ENCODE measurements at places on chromosomes 1 and 21.
A peak's percentile ranks its signal among the peaks of the same experiment; 100 is the strongest.

DNA sequence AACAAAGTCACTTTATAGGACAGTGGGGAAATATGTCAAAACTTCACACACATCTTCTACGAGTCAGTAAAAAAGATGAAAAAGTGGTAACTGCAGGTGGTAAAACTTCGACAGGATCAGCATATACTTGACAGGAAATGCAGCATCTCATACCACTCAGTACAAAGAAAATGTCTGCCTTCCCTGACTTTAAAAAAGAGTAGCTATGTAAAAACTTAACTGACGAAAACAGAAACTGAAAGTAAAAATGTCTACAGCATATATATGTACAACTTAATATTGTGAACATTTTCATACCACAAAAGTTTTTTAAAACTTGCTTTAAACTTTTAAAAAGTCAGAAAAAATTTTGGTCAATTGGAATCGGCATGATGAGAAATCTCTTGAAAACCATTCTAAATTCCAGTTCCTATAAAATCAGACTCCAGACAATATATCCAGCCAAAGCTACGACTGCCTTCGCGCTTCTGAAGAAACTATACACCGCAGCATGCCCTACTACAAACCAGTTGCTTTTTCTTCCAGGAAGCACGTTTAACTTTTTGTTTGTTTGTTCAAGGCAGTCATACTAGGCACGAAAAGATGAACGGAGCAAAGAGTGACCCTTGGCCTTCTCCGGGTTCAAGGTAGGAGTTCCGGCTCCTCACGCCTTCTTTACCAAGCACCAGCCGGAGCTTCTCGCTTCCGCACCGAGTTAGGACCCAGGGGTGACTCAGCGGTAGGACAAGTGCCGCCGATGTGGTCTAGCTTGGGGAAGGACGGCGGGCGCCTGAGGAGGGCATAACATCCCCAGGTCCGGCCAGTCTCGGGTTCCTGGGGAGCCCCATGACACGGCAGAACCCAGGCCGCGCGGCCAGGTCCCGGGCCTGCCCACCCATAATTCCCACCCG lies 612 bp downstream of the PSMA5 start:
- DNase-seq = peak; percentile 37
- H3K27me3 ChIP-seq = no peaks in the 10 kb centered on the region
- peaks cover 26% of the 10 kb centered on the region for H3K36me3 ChIP-seq

GRCh38 chr1:243253211-243253925 lies 1.7 kb downstream of the CEP170 start:
- no peaks in the 10 kb centered on the region for H3K27me3 ChIP-seq
- H3K4me1 ChIP-seq = peaks cover 20% of the 10 kb centered on the region
- H3K4me3 ChIP-seq = peak overlapping the region; percentile 99
- no peaks in the 10 kb centered on the region for H3K36me3 ChIP-seq

GRCh38 chr21:43362321-43362791 lies 64.6 kb downstream of the SIK1 start:
- peak; percentile 75 for DNase-seq

GRCh38 chr1:150890033-150890416 lies 3.1 kb downstream of the CTXND2 start:
- H3K4me3 ChIP-seq = no peak overlapping the region
- no peaks in the 10 kb centered on the region for H3K36me3 ChIP-seq
- H3K27ac ChIP-seq = no peak overlapping the region

DNA sequence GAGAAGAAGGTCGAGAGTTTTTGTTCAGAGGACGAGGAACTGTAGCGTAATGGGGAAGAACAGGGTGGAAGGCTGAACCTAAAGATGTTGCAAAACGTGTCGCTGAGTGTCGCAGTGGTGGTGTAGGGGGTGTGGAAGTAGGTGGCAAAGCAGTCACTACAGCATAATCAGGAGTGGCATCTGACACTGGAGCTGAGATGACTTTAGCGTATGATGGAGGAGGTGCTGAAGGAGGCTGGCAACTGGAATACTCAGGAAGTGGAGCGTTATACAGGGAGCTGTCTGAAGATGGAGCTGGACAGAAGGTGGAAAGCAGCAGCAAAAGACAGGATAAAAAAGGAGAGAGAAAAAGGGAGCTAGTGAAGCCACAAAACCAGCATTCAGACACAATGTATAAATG lies 89.9 kb upstream of the LBR start:
- no peaks in the 10 kb centered on the region for H3K36me3 ChIP-seq
- no peaks in the 10 kb centered on the region for H3K4me1 ChIP-seq
- H3K27me3 ChIP-seq = no peaks in the 10 kb centered on the region
- no peak overlapping the region for H3K27ac ChIP-seq
- no peak for DNase-seq
- H3K4me3 ChIP-seq = no peak overlapping the region

DNA sequence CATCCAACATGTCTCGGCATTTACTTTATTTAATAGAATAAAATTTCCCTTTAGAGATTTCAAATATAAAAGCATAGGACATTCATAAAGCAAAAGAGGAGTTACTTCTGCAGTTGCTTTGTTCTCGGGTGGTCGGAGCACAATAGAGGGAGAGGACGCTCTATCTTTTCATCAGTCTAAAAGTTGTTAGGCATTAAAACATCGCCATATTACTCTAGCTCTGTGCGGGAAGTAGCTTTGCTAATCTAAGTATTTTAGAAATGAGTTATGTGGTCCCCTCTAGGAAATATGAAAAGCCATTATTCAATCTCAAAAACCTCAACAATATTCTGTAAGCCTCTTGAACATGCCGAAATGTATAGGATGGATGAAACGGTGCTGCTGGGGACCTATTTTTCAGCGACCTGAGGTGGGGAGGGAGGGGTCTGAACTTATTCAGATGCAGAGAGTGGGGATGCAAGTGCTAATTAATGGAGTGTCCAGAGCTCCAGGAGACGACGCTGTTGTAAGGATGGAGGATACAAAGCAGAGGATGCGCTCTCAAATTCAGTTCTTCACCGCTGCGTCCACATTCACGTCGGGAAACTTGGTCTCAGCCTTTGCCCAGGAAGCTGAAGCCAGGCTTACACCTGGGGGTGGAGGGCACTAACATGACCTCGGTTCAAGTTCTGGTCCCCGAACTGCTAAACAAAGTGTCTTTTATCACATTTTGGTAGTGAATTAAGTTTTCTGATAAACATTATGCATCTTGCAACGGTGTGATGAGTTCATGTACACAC lies 6.3 kb downstream of the CDKN2C start:
- H3K27me3 ChIP-seq = peaks cover 10% of the 10 kb centered on the region
- no peak for DNase-seq
- peaks cover 23% of the 10 kb centered on the region for H3K4me1 ChIP-seq
- H3K36me3 ChIP-seq = no peaks in the 10 kb centered on the region

DNA sequence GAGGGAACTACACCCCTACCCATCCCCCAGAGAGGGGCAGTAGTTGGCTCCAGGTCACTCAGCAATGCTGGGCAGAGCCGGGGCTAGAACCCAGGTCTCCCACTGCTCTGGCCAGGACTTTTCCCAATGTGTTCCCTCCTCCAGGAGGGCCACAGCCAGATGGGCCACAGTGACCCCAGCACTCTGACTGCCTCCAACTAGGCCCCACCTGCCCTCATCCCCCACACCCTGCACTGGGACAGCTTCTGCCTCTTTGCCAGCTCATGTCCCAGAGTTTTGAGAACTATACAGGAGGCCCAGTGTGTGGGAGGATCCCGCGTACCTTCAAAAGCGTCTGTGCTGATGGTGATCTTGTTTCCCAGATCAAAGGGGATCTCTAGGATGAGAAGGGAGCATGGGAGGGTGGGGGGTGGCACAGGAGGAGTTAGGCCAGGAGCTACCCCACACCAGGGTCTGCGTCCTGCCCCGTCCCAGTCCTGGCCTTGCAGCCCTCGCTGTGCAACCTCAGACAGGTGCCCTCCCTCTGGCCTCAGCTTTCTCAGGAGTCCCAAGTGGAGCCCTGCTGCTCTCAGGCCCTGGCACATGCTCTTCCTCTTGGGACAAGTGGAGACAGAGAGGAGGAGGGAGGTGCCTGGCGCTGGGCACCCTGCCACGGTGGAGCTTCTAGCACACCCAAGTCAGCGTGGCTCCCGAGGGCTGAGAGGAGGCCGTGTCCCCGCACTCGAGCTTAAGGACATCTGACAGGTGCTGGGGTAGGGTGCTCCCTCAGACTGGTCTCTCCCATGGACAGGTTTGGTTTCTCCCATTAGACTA lies 22.0 kb downstream of the MYOM3 start:
- H3K27me3 ChIP-seq = no peaks in the 10 kb centered on the region
- H3K4me1 ChIP-seq = no peaks in the 10 kb centered on the region
- H3K27ac ChIP-seq = no peak overlapping the region
- no peak for DNase-seq
- H3K36me3 ChIP-seq = no peaks in the 10 kb centered on the region

DNA sequence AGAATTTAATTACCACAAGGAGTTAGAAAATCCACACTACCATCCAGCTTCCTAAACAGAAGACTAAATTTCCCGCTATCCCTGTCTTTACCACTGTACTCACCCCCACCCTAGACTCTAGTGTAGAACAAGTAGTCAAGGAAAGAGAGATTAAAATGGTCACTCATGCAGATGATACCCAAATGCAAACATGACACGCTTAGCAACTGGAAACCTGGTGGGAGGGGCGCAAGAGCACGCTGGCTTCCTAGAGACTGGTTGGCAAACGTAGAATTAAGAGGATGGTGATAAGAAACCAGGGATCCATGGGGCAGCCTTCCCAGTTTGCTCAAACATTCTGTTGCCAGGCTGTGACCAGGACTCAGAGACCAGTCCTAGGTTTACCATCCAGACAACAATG lies 9.9 kb upstream of the LDLRAD1 start:
- H3K27ac ChIP-seq = no peak overlapping the region
- H3K4me1 ChIP-seq = no peaks in the 10 kb centered on the region

- no peak overlapping the region for H3K27ac ChIP-seq
- no peaks in the 10 kb centered on the region for H3K4me1 ChIP-seq
- no peaks in the 10 kb centered on the region for H3K36me3 ChIP-seq
- no peak for DNase-seq
- no peaks in the 10 kb centered on the region for H3K27me3 ChIP-seq
Measured at GRCh38 chr1:79787631-79788030, 781.1 kb upstream of the ADGRL4 start.

DNA sequence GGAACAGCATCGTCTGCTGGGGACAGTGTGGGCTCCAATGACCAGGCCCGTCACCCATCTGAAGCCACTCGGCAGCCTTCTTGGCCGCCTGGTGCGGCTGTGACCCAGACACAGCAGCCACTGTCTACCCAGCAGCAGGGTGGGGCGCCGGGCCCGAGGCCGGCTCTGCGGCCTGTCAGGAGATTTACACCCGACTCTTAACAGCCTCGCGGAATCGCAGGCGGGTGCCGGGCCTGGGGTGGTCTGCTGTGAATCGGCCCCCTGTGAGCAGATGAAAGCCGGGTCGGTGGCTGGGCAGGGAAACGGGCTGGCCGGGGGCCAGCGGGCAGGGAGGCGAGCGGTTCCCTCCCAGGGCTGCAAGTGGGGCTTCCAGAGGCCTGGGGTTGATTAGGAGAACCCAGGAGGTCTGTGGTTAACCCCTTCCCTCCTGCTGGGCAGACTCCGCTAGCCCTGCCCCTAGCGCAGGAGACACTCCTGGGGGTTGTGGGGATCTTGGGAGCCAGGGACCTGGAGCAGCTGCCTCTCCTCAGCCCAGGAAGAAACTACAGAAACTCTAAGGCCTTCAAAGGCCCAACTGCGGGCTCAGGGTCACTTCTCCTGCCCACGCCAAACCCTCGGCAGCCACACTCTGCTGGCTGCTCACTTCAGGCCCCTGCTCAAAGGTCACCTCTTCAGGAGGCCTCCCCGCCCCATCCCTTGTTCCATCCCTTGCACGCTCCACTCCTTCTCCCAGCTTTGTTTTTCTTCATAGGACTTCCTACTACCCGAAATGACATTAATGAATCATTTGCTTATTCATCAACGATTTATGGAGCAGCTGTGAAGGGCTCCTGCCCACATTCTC lies 15.6 kb downstream of the RUNX3 start:
- peaks cover 100% of the 10 kb centered on the region for H3K4me1 ChIP-seq
- no peak overlapping the region for H3K4me3 ChIP-seq
- no peaks in the 10 kb centered on the region for H3K27me3 ChIP-seq
- peaks cover 91% of the 10 kb centered on the region for H3K36me3 ChIP-seq

GRCh38 chr1:110312188-110313121 lies 26.7 kb upstream of the RBM15 start:
- H3K4me1 ChIP-seq = peaks cover 7% of the 10 kb centered on the region
- H3K4me3 ChIP-seq = no peak overlapping the region
- H3K27ac ChIP-seq = no peak overlapping the region
- no peaks in the 10 kb centered on the region for H3K27me3 ChIP-seq

DNA sequence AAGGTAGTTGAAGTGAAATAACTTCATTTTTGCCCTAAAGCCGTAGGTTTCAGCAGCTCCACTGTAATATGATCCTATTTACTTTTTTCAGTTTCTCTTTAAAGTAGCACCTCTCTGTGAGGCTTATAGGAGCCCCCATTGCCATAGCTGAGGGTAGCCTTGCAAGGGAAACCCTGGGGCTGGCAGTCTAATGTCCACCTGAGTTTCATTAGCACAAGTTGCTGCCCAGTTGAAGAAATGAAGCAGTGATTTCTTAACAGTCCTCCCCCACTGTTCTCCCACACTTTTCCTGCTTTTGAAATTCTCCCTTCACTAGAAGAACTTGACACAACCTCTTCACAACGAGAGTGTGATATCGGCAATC lies 1.5 kb downstream of the HMCN1 start:
- no peak overlapping the region for H3K4me3 ChIP-seq
- no peak for DNase-seq
- H3K36me3 ChIP-seq = no peaks in the 10 kb centered on the region
- peaks cover 13% of the 10 kb centered on the region for H3K4me1 ChIP-seq

- DNase-seq = no peak
- H3K27ac ChIP-seq = no peak overlapping the region
- peaks cover 5% of the 10 kb centered on the region for H3K4me1 ChIP-seq
- H3K36me3 ChIP-seq = no peaks in the 10 kb centered on the region
- no peaks in the 10 kb centered on the region for H3K27me3 ChIP-seq
Measured at GRCh38 chr1:201595381-201595780, 56.5 kb downstream of the NAV1 start.

- H3K27ac ChIP-seq = no peak overlapping the region
- H3K36me3 ChIP-seq = no peaks in the 10 kb centered on the region
- H3K4me1 ChIP-seq = peaks cover 11% of the 10 kb centered on the region
- H3K27me3 ChIP-seq = no peaks in the 10 kb centered on the region
- H3K4me3 ChIP-seq = no peak overlapping the region
Measured at GRCh38 chr1:116309090-116309870, 63.8 kb upstream of the ATP1A1 start.

DNA sequence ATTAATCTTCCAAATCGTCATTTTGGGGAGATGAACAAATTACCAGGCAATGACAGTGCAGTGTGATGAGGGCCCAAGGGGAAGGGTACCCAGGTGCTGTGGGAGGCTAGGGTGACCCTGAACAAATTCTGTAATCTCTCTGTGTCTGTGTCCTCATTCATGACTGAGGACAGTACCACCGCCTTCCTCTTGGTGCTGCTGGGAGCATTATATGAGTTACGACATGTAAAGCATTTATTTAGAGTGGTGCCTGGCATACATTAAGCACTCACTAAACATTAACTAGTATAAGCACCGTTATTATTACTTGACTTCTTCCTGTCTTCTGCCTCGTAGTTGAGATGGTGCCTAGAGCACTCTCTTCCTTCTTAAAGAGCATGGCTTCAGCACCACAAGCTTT lies 468.2 kb upstream of the VAMP3 start:
- H3K4me3 ChIP-seq = no peak overlapping the region
- DNase-seq = no peak
- H3K27ac ChIP-seq = no peak overlapping the region
- H3K27me3 ChIP-seq = no peaks in the 10 kb centered on the region

GRCh38 chr1:228809621-228810394 lies 74.5 kb downstream of the RHOU start:
- no peaks in the 10 kb centered on the region for H3K27me3 ChIP-seq
- H3K27ac ChIP-seq = no peak overlapping the region
- H3K36me3 ChIP-seq = no peaks in the 10 kb centered on the region
- peaks cover 38% of the 10 kb centered on the region for H3K4me1 ChIP-seq
- DNase-seq = peak; percentile 34

- H3K27me3 ChIP-seq = no peaks in the 10 kb centered on the region
- H3K27ac ChIP-seq = no peak overlapping the region
Measured at GRCh38 chr1:209491897-209492296, 91.6 kb upstream of the CAMK1G start.

Measured in CD4-positive, alpha-beta T cell (primary cell).